ENCODE measurements at places on chromosomes 3 and 15. TPM values are rescaled to one million over a fixed set of nuclear protein-coding genes. Genes with fewer than 3 reads are reported as not detected.

SAMMSON gene
- total RNA-seq, result not detected

SLC28A2 gene
- not detected for total RNA-seq

XYLB gene
- total RNA-seq, result 4.8 TPM

FBN1 gene
- total RNA-seq, result 0.52 TPM

MYL3 gene
- not detected for total RNA-seq

PRKCI gene
- total RNA-seq, result 27.6 TPM

TGM4 gene
- total RNA-seq, result not detected

CLDN18 gene
- not detected for total RNA-seq

ZNF860 gene
- not detected for total RNA-seq

CCDC54 gene
- not detected for total RNA-seq

PFN2 gene
- 2.9 TPM for total RNA-seq

MAGI1 gene
- 0.21 TPM for total RNA-seq

CP gene
- not detected for total RNA-seq

TLR9 gene
- total RNA-seq, result 0.59 TPM

NOX5 gene
- total RNA-seq, result 0.02 TPM

CCDC39 gene
- total RNA-seq, result not detected

- DNase-seq, result no peak
Measured at GRCh38 chr15:63414474-63415120, 33.0 kb upstream of the CA12 start.

GRCh38 chr3:23671851-23672589 is 133.7 kb upstream of the UBE2E1 start:
- no peak for DNase-seq

DNA sequence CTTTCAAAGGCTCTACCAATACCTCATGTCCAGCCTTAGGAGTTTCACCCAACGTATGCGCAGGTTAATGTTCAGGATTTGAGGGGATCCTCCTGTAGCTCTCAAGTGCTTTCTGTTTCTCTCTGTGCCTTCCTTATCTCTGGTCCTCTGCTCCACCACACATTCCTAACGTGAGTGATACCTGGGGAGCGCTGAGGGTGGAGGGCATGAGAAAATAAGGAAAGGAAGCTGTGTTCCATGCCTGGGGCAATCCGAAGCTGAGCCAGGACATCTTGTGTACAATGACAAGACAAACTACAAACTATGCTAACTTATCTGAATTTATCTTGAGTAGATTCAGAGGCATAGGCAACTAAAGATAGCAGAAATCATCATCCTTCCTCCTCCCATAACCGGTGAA is 136.4 kb downstream of the SST start:
- no peak for DNase-seq

DNA sequence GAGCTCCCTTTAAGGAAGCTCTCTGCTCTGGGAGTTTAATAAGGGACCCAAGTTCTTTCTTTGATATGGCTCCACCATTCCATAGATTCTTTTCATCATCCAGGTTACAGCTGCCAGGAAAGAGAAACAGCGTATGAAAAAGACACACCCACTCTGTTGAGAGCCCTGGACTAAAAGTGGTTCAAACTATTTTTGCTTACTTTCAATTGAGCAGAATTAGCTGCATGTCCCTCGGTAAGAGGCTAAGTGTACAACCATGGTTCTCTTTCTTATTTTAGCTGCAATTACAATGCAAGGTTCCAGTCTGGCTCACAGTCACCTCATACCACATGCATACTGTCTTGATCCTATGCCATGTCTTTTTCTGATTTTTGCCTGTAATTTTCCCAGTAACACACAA is 1288.3 kb downstream of the NSUN3 start:
- no peak for DNase-seq

GRCh38 chr3:155244699-155245098 is 48.8 kb downstream of the STRIT1 start:
- no peak for DNase-seq

- DNase-seq, result no peak
Measured at GRCh38 chr3:17290894-17291293, 406.1 kb downstream of the PLCL2 start.

DNA sequence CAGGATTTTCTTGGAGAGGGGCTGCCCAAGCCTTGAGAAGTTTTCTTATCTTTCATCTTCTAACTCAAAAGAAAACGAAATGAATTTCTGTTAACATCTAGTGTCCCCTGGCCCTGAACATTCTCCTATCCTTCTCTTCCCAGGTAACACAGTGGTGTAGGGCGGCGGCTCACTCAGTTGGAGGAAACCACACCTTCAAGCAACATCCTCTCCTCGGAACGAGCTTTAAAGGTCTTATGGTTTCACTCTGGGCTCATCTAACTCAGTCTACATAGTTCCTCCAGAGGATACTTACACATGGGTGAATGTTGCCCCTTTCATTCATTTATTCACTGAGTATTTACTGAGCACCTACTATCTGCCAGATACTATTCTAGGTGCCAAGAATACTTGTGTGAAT is 31.0 kb upstream of the KLHL6 start:
- DNase-seq, result peak; percentile 23

DNA sequence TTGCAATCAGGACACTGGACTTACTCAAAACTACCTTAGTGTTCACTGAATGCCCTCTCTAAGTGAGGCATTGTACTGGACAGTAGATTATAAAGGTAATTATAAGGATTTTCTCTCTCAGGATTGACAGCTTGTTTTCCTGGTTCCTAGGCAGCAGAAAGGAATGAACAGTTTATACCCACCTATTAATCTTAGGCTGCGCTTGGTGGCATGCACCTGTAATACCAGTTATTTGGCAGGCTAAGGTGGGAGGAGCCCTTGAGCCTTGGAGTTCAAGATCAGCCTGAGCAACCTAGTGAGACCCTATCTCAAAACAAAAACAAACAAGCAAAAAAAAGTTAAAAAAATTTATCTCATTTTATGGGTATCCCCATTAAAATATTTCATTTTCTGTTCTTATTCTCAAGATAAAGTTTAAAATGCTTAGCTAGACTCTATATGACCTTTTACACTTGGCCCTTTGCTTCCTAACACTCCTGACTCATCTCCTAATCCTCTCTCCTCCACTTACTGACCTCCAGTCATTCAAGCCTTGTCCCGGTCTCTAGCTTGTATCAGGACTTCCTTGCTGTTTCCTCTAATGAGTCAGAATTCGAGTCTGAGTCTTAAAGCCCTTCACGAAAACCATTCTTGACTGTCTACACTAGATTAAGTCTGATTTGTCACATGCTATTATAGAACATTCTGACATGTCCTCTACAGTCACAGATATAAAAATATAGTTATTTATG is 348.6 kb downstream of the NLGN1 start:
- no peak for DNase-seq

GRCh38 chr3:11285471-11285870 is 13.3 kb downstream of the ATG7 start:
- DNase-seq, result no peak

GRCh38 chr15:97168704-97169475 is 791.6 kb upstream of the ARRDC4 start:
- DNase-seq, result no peak

- no peak for DNase-seq
Measured at GRCh38 chr15:99340347-99340746, 89.1 kb downstream of the LRRC28 start.

GRCh38 chr3:50125541-50126286 is 29.4 kb upstream of the SEMA3F start:
- DNase-seq, result no peak

- no peak for DNase-seq
Measured at GRCh38 chr3:193977622-193978021, 158.3 kb upstream of the HES1 start.

DNA sequence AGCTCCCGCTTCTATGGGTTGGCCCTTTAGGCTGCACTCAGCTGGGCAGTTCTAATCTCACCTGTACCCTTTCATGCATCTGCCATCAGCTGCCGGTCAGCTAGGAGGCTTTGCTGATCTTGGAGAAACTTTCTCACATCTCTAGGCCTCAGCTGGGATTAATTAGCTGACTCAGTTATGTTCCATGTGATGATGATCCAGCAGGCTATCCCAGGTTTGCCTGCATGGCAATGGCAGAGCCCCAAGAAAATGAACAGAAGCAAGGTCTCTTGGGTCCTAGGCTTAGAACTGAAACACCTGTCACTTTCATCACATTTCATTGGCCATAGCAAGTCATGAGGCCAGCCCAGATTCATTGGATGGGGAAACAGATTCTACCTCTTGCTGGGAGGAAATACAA is 304.6 kb upstream of the TBC1D5 start:
- no peak for DNase-seq

- DNase-seq, result no peak
Measured at GRCh38 chr3:134342259-134342658, 32.0 kb downstream of the AMOTL2 start.

DNA sequence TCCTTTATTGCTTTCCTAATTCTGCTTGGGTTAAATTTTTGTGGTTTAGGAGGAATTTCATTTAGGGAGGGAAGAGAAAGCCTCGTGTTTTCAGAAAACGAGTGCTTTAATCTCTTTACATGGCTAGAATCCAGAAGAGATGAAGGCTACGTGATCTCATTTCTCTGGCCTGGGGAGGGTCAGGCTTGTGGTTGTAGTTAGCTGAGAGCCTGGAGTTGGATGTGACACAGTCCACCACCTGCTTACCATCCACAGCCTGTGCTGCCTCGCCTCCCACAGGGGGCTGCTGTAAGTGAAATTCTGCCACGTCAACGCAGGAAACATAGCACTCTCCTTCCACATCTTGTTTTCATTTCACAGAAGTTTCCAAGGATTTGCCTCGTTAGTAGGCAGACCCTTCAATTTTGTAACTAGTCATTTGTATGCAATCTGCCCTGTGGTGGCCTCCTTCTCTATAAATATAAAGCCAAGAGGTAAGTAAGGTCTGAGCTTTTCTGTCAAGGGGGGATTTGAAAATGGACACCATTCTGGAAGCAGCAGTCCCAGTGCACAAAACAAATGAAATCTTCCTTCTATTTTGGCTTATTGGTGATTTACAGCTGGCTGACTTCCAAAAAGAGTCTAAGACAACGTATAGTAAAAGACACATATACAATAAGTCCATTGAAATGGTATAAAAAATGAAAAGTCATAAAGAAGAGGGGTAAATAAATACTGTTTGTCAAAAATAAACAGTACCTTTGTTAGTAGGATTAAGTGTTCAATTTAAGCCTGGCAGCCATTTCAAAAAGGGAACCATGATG is 3.4 kb downstream of the GXYLT2 start:
- DNase-seq, result no peak

DNA sequence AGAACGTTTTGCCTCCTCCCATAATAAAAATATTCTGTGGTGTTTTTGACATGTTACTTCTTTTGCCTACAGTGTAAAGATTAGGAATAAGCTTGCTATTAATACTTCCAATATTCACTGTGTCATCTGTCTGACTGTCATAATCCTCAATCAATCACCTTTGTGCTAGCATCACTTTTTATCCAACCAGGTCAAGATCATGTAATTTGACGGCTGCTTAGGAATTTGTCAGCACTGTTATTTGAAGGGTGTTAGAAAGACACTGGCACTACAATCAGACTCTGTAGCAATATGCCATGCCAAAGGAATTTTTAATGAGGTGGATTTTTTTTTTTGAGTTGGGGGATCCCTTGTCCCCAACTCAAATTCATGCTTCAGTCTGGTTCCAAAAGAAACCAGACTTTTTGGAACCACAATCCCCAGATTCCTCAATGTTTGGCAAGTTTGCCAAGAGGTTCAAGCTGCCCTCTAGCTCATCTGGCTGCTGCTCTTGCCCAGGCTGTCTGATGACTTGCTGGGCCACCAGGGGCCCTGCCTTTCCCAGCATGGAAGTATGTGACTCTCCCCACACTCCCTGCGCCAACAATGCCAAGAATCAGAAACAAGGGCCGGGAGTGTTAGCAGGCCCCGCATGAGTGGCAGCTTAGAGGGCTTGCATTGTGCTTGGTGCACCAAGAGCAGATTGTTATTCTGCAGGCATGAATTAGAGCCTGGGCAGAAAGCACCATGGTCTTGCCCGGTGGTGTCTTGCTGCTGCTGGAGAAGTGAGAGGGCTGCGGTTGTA is 58.6 kb upstream of the TSC22D2 start:
- no peak for DNase-seq

- DNase-seq, result peak; percentile 8
Measured at GRCh38 chr15:31278061-31278445, 48.6 kb upstream of the KLF13 start.

GRCh38 chr15:75067123-75067830 is 43.9 kb downstream of the PPCDC start:
- peak; percentile 73 for DNase-seq

Data from activated CD4-positive, alpha-beta memory T cell treated with anti-CD3 and anti-CD28 coated beads for 36 hours (primary cell).